CD8-positive, alpha-beta memory T cell (primary cell): ENCODE measurements at places on chromosomes 16 and 17. TPM values are rescaled to one million over a fixed set of nuclear protein-coding genes. Genes with fewer than 3 reads are reported as not detected.

The NEUROD2 gene
- not detected for total RNA-seq

The LRRC59 gene
- 122 TPM for total RNA-seq

The MAF gene
- 36.7 TPM for total RNA-seq

- no peak for DNase-seq
Observed at GRCh38 chr16:81664153-81664552, 114.9 kb upstream of the PLCG2 start.

DNA sequence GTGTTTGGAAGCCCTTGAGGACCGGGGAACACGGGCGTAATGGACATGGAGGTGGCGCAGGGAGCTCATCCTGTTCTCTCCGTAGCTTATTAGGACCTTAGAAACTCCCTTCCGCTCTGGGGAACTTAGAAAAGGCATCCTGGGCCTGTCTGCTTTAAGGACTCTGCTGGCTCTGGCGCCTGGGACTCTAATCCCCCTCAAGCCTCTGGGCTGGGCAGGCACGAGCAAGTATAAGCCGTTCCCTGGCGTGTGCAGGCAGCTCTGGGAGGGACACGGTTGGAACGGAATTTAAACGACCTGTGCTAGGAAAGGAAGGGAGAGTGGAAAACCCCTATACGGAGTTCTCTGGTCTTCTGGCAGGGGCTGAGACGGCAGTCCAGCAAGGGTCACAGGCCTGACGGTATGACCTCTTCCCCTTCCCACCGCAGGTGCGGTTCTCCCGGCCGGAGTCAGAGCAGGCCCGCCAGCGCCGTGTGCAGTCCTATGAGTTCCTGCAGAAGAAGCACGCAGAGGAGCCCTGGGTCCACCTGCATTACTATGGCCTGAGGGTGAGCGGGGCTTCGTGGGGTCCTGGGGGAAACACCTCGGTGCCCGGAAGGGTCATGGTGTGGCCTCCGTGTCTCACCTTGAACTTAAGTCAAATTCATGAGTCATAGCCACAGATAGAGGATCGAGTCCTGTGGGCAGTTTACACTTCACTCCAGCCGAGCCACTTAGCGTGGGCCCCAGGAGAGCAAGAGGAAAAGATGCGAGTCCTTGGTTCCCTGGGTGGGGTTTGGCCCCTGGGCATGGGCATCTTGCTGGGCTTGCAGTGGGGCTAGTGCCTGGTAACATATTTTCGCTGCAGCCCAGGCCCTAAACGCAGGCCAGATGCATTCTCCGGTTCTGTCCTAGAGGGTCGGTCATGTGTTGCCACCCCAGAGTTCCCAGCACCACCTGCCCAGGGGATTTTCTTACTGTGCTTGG lies 17.7 kb downstream of the POLR3E start:
- no peak for DNase-seq

- no peak for DNase-seq
Observed at GRCh38 chr16:11571549-11571948, 15.2 kb downstream of the LITAF start.

DNA sequence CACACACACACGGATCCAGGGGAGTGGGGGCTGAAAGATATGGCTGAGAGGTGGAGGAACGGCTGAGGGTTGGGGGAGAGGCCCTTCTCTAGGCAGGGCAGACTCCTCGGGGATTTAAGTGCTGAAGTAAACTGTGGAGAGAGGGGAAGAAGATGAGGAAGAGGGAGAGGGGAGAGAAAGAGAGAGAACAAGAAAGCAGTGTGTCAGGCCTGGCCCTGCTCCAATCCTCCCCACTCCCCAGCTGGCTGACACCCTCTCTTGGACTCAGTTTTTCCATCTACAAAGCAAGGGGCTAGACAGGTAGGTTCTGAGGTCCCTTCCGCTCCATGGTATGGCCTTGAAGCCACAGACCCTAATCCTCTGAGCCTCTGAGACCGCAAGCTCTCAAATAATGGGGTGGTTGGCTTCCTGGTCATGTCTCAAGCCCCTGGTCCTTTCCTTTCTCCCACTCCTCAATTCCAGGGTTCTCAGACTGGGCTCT lies 2.0 kb downstream of the VAMP2 start:
- no peak for DNase-seq

- no peak for DNase-seq
Observed at GRCh38 chr17:51319186-51319585, 58.8 kb downstream of the UTP18 start.
